ENCODE measurements at places on chromosomes 11 and 22.

GRCh38 chr11:17906436-17906835 lies 106.4 kb downstream of the SERGEF start:
- peak; percentile 62 for DNase-seq

- no peak for DNase-seq
These were observed 12.7 kb upstream of the FOLR1 start for GRCh38 chr11:72179049-72179803.

DNA sequence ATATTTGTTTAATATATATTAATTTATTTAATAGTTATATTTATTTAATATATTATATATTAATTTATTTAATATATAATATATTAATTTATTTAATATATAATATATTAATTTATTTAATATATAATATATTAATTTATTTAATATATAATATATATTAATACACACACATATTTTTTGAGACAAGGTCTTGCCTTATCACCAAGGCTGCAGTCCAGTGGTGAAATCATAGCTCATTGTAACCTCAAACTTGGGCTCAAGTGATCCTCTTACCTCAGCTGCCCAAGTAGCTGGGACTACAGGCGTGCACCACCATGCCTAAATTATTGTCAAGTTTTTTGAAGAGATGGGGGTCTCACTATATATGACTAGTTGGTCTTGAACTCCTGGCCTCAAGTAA lies 51.4 kb upstream of the DDI1 start:
- no peak for DNase-seq

DNA sequence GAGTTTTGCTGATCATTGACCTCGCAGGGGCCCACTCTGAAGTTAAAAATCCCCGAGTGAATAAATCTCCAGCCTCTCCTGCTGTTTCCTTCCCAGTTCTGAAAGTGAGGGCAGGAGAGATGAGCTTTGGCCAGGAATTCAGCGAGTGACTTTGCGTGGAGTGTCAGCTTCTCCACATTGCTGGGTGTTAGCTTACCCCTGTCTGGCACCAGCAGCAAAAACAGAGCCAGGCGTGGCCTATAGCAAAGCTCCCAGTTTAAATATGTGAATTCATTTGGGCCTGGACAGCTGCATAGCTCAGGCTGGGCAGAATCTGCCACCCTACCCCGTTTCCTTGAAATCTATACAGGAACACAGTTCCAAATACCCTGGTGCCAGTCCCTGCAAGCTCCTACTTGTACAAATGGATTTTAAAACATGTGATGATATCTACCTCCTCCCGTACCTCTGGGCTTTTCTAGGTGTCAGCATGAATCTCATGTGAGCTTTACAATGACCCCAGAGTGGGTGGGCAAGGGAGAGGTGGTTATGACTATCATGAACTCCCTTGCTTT lies 25.6 kb downstream of the TIMP3 start:
- no peak for DNase-seq

GRCh38 chr11:11987503-11988022 lies 20.9 kb downstream of the DKK3 start:
- DNase-seq = no peak

DNA sequence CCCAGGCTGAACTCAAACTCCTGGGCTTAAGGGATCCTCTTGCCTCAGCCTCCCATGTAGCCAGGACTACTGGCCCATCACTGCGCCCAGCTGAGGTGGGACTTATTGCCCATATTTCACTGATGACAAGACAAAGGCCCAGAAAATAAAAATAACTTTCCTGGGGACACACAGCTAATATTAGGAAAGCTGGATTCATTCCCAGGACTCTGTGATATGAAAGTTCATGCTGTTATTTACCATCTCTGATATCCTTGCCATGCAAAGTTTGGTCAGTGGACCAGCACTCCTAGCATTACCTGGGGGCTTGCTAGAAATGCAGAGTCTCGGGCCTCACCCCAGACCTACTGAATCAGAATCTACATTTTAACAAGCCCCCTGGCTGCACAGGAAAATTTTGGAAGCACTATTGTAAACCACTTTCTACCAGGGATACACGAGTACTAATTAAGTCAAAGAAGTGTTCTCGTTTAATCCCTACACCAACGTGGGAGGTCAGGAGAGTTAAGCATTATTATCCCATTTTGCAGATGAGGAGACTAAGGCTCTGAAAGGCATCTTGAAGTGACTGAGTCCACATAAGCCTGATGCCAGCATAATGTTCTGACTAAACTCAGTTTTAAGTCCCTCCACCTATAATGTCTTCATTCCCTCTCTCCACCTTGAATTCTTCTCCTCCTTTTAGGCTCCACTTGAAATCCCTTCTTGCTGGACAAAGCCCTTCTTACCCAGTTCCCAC lies 2.5 kb upstream of the FAM83F start:
- DNase-seq = no peak
